Activated CD4-positive, alpha-beta T cell treated with anti-CD3 and anti-CD28 coated beads, Interleukin-2, amount 50 U/mL, for 4 hours (primary cell): ENCODE measurements at places on chromosomes 2 and 18.

- DNase-seq: no peak
Measured at GRCh38 chr18:10850840-10851239, 298.5 kb downstream of the PIEZO2 start.

DNA sequence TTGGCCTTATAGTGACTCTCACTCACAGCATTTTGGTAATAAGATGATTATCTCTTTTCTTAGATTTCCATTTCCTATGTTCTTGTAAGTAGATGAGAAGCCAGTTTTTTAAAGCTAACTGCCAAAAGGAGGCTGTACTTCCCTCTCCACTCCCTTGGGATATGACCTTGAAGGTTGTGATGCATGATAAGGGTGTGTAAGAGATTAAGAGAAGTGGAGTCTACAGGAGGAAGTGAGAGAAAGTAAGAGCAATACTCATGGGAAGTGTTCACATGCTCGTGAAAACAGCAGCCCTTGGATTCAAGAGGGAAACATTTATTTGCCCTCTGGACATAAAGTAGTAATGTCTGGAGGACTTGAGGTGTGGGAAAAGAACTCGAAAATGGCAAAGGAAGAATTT, 171.5 kb downstream of the EVA1A start:
- no peak for DNase-seq

DNA sequence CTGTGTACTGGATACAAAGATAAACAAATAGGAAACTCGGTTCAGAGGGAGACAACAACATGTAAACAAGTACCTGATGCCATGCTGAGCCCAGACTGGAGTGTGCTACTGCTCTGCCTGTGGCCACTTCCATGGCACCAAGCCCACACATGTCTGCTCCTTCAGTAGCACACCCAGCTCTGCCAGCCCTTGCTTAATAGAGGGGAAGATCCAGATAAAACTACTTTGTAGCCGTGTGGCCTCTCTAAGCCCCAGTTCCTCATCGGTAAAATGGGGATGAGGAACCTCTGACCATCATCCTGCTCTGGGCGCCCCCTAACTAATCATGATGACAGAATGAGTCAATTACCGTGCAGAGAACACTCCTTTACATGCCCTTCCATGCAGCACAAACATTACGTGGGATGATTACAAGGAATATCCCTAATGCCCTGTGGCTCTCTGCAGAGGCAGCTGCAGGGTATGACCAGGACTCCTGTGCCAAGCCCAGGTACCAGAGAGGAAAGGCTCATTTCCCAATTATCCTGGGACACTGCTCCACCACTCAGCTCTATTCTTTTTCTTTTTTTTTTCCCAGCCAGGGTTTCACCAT, 34.9 kb downstream of the DNMT3A start:
- no peak for DNase-seq

DNA sequence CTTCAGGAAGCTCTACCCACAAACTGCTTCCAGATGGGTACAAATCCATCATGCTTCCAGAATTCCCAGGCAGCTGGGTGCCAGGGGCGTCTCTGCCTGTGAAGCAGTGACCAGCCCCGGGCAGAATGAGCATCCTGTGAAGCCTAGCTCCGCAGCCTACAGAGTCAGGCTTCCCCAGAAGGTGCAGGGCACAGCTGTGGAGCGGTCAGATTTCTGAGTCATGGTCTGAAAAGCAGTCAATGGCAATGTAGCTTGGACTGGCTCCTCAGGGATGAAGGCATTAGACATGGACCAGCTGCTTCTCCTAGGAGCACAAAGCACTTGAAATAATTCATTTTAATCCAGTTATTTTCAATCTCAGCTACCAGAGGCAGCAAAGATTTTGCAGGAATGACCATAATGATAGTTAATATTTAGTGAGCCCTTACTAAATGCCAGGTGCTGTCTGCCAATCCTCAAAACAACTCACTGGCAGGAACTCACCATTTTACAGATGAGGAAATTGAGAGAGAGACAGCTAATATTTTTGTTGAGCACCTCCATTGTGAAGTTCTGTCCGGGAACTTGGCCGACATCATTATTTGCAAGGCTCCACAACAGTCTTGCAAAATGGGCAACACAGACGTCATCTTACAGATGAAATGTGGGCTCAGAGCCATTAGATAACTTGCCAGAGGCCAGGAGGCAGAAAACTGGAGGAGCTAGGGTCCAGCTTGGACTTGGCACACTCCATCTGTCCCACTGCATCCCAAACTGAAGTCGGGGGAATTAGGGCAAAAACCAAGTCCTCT, 31.7 kb downstream of the ACMSD start:
- no peak for DNase-seq

DNA sequence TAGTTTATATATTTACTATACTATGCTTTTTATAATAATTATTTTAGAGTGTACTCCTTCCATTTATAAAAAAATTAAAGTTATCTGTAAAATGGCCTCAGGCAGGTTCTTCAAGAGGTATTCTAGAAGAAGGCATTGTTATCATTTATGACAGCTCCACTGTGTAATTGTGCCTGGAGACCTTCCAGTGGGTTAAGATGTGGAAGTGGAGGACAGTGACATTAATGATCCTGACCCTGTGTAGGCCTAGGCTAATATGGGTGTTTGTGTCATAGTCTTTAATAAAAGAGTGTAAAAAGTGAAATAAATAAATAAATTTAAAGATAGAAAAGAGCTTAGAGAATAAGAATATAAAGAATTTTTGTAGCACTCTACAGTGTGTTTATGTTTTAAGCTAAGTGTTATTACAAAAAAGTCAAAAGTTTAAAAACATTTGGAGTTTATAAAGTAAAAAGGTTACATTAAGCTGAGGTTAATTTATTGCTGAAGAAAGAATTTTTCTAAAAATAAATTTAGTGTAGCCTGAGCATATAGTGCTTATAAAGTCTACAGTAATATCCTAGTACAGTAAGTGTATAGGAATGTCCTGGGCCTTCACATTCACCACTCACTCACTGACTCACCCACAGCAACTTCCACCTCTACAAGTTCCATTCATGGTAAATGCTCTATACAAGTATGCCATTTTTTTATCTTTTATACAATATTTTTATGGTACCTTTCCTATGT, 190.0 kb upstream of the SESTD1 start:
- DNase-seq: no peak

GRCh38 chr2:60515721-60516226, 37.7 kb downstream of the BCL11A start:
- no peak for DNase-seq
